ENCODE measurements at places on chromosomes 6 and 20.
A peak's percentile ranks its signal among the peaks of the same experiment; 100 is the strongest.

GRCh38 chr6:93299622-93300021 is 119.7 kb downstream of the EPHA7 start:
- no peak for DNase-seq

- DNase-seq, result no peak
These were observed 22.9 kb upstream of the ZNF133 start for GRCh38 chr20:18265441-18265840.

- DNase-seq, result no peak
These were observed 111.1 kb upstream of the DUSP22 start for GRCh38 chr6:181049-181654.

DNA sequence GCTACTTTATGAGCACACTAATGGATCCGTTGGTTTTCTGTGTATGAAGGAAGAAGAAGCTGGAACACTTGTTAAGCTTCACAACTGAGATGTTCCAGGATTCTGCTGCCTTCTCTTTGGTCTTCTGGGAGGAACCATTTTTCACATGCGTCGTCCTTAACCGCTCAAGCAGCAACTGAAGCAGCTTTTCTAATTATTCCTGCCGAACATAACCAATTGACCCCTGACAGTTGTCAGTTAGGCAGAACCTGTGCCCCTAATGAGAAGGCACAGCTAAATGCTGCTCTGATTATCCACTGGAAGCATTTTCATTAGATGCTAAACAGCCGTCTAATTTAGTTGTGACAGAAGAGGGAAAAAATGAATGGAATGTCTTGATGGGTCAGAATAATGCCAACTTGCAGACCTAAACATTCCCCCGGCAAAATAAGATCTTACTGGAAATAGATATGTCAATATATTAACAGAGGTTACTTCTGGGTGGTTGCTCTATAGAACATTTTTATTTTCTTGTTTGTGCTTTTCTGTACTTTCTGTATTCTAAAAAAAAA is 85.0 kb upstream of the SMLR1 start:
- no peak for DNase-seq

DNA sequence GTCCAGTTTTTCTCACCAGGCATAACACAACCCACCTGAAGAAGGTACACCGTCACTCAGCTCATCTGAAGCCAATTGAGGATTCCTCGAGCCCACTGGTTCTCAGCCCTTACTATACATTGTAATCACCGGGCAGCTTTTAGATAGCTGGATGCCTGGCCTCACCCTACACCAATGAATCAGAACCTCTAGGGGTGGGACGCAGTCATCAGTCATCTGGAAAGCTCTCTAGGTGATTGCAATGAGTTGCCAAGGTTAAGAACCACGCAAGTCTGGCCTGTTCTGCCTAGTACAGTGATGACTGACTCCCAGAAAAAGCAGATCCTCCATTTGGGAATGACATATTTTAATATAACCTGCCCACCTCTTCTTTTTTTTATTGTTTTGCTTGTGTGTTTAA is 41.1 kb downstream of the MC3R start:
- DNase-seq, result no peak

- no peak for DNase-seq
These were observed 1.4 kb upstream of the FILIP1 start for GRCh38 chr6:75495011-75495410.

GRCh38 chr6:35461270-35461669 is 6.9 kb upstream of the RPL10A start:
- no peak for DNase-seq

DNA sequence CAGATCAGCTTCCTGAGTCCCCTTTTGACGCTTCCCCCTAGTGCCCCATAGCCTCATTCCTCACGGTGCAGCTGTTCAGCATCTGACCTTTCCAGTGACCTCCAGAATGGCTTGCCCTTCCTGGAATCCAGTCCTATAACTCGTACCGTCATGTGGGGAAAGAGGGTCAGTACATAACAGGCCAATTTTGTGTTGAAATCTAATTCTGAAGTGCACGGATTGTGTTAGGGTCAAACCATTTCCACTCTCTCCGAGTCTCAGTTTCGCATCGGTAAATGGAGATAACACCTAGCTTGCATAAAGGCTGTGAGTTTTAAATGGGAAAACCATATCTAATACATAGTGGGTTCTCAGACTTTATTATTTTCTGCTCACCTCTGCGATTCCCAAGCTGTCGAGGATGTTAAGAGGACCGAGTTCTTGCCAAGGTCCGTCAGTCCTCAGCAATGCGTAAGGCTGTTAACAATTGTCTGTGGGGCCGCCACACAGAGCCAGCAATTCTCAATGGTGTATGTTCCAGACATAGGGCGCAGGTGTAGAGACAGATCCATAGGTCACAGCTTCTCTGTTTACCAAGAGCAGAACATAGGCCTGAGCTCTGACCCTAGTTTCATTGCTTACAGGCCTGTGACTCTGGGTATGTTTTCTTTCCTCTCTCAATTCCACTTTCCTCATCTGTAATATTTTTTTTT is 45.5 kb upstream of the CCR6 start:
- no peak for DNase-seq

GRCh38 chr6:121847806-121848522 is 412.5 kb downstream of the GJA1 start:
- no peak for DNase-seq

GRCh38 chr6:69868961-69869360 is 2.6 kb downstream of the COL19A1 start:
- DNase-seq, result no peak

GRCh38 chr6:37048851-37049757 is 43.6 kb downstream of the FGD2 start:
- DNase-seq, result peak; percentile 71

- no peak for DNase-seq
These were observed 5.7 kb upstream of the TMEM30A start for GRCh38 chr6:75290136-75290945.

GRCh38 chr6:168121303-168121665 is 42.3 kb upstream of the FRMD1 start:
- DNase-seq, result no peak

DNA sequence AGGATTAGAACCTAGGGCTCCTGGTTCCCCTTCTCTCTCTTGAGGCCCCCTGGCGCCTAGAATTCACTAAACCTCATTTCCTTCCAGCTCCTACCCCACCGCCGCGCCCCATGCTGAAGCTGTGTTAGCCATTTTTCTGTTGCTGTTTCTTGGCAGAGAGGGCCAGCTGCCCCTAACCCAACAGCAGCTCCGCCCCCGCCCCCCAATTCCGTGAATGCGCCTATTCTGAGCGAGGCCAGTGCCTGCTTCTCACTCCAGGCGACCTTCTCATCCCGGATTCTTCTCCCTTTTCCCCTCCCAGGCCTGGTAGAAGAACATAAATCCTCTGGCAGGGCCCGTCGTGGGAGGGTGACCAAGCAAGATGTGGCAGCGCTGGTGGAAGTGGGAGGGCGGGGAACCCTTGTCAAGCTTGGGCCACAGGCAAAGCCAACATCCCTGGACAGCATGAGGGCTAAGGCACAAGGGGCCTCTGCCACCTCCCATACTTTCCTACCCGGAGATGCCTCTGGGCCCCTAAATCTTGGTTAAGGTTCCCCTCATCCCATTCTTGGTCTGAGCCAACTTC is 518 bp downstream of the RBPJL start:
- no peak for DNase-seq

Measured in ascending aorta (tissue), 2 donors.